Tibial artery (tissue), 4 donors: ENCODE measurements at places on chromosomes 5 and 9.

- no peaks in the 10 kb centered on the region for H3K36me3 ChIP-seq
- H3K27ac ChIP-seq, result no peak overlapping the region
- no peak overlapping the region for H3K4me3 ChIP-seq
- peaks cover 3% of the 10 kb centered on the region for H3K4me1 ChIP-seq
Observed at GRCh38 chr9:21252721-21253547, 13.1 kb upstream of the IFNA14 start.

DNA sequence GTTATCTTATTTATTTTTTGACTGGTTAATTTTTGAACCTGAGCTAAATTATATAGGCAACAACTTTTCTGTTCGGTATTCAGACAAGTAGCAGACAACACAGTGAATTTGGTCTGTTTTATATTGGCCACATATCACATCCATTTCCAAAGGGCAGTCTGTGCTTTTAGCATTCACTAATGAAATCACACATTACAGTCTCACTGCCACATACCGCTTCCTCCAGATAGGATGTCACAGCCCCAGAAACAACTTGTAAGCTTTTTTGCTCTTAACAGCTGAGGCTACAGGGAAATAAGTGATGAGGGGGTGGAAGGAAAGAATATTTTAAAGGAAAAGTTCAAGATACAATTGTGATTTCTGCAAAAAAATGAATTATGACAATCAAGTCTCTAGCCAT, 140.6 kb downstream of the PLCXD3 start:
- no peaks in the 10 kb centered on the region for H3K4me1 ChIP-seq
- no peaks in the 10 kb centered on the region for H3K27me3 ChIP-seq
- no peak for DNase-seq
- H3K27ac ChIP-seq, result no peak overlapping the region
- no peaks in the 10 kb centered on the region for H3K36me3 ChIP-seq
- H3K4me3 ChIP-seq, result no peak overlapping the region

DNA sequence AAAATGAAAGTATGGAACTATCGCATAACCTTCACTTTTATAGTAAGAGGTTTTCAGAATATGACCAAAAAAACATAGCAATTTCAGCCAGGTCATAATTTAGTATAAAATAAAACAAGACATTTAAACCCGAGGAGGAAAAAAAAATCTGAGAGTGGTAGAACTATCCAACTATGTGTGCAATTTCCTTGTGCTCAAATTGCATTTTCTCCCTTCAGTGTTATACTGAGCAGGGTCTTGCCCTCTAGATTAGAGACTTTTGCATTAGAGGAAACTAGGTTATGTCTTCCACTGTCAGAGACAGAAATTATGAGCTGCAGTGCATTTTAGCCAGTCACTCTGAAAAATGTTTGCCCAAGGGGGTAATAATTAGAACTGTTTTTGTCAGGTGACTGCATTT, 330.6 kb downstream of the NR2F1-AS1 start:
- H3K4me1 ChIP-seq, result peaks cover 5% of the 10 kb centered on the region
- H3K27me3 ChIP-seq, result no peaks in the 10 kb centered on the region
- H3K36me3 ChIP-seq, result no peaks in the 10 kb centered on the region
- no peak overlapping the region for H3K4me3 ChIP-seq

DNA sequence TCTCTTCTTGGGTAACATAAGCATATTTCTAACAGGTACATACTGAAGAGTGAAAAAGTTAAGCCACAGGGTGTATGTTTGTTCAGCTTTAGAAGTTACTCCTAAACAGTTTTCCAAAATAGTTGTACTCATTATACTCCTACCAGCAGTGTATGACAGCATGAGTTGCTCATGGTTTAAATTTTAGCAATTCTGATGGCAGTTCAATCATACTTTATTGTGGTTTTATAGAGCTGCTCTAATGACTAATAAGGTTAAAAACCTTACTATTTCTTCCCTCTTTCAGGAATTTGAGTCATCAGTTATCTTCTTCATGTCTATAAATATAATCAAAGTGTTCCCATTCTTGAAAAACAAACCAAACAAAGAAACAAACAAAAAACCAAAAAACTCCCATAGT, 81.5 kb downstream of the CAAP1 start:
- H3K4me3 ChIP-seq, result no peak overlapping the region
- no peak overlapping the region for H3K27ac ChIP-seq
- H3K36me3 ChIP-seq, result no peaks in the 10 kb centered on the region
- H3K4me1 ChIP-seq, result no peaks in the 10 kb centered on the region
- no peaks in the 10 kb centered on the region for H3K27me3 ChIP-seq
- DNase-seq, result no peak

DNA sequence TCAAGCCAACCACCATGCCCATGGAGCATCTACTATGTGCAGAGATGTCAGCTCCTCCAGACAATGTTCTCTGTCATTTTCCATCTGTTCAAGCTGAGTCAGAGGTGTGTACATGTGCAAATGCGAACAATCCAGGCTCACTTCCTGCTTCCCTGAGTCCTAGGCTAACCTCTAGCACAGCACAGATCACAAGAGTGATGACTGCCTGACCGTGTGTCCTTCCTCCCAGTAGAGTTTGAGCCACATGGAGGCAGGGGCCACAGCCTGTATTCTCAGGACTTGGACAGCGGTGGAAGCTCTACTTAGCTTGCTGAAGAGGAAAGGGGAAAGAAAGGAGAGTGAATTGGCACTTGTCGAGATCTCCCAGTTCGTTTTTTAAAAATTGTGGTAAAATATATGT, 87.2 kb downstream of the KCNIP1 start:
- no peak overlapping the region for H3K4me3 ChIP-seq
- H3K27me3 ChIP-seq, result no peaks in the 10 kb centered on the region
- H3K4me1 ChIP-seq, result no peaks in the 10 kb centered on the region
- no peaks in the 10 kb centered on the region for H3K36me3 ChIP-seq
- DNase-seq, result no peak
- no peak overlapping the region for H3K27ac ChIP-seq

DNA sequence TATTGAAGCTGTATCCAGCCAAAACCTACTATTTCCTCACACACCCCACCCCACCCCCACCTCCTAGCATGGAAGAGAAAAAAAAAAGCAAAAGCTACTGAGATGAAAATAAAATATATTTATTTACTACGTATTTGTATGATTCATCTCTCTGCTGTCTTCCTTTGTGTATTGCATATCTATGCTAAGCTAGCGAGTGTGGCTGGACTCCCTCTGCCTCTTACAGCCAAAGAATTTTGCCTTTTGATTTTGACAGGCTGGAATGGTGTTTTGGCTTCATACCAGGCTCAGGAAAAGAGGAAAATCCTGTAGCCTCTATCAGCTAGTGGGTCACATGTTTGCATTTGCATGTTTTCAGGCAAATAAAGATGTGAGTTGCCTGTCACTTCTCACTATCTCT, 2.2 kb downstream of the ABLIM3 start:
- no peaks in the 10 kb centered on the region for H3K27me3 ChIP-seq
- H3K27ac ChIP-seq, result peak overlapping the region; percentile 63
- H3K4me3 ChIP-seq, result peak overlapping the region; percentile 1
- no peak for DNase-seq
- H3K4me1 ChIP-seq, result no peaks in the 10 kb centered on the region

DNA sequence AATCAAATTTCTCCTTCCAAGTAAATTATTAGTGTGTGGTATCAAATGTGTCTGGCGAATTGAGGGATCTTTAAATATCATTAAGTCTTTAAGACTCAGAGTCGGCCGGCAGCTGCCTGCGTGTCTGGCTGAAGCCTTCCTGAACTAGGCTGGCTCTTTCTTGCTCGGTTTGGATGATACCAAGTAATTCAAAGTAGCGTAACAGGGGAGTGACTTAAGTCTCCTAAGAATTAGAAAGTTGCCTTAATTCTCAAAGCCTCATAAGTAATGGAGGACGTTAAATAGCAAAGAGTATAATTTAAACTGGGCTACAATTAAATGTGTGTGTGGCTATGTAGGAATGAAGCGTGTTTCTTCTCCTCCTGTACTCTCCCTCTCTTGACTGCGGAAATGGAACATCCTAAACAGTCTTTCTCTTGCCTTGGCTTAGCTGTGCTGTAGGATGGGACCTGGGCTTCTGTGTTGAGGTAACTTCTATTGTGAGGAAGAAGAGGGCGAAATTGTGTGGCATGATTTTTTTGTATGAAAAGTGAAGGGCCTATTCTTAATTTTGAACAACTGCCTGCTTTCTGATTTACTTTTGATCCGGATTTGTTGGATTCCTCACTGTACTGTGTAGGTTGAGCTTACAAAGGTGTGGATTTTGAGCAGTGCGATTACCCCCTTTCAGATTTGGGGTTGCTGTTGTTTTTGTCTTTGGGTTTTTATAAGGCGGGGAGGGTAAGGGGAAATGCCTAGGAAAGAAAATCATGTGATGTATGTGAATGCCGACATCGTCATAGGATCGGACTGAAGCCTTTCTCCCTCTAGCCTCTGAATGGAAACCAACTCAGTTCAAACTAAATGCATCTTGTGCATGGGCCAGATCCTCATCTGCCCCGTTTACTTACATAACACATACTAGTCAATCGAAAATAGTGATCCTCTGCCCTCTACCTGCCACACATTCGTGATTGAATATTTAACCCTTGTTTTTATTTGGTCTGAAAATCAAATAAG, 29.9 kb downstream of the CPEB4 start:
- peak overlapping the region; percentile 82 for H3K27ac ChIP-seq
- peak overlapping the region; percentile 48 for H3K4me3 ChIP-seq
- peaks cover 38% of the 10 kb centered on the region for H3K4me1 ChIP-seq
- no peaks in the 10 kb centered on the region for H3K36me3 ChIP-seq
